ENCODE measurements at places on chromosomes 7 and 10.

GRCh38 chr10:24249829-24250415 is 41.0 kb downstream of the KIAA1217 start:
- DNase-seq, result no peak

DNA sequence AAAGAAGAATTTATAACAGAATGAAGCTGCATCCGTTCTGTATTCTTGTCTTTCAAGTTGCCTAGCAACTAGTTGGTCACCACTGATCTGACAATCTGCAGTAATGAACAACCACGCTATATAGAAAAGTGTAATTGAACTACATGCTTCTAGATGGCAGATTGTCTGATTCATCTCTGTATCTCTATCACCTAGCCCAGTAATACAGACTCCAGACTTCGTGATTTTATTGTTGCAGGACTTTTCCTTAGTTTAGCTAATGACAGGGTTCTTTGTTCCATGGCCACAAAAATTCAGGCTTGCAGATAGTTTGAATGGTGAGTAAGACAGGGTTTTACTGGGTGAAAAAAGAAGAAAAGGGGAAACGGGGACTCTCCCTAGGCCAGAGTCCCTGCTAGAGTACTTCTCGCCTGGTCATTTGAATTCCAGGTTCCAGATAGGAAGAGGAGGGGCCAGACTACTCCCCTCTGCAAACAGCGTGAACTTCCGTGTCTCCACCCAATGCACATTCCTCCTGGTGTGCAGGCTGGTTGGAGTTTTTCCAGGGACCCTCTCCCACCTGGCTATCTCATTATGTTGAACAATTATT is 45.9 kb downstream of the COL1A2 start:
- DNase-seq, result no peak

GRCh38 chr10:78109210-78109609 is 75.5 kb downstream of the RPS24 start:
- no peak for DNase-seq

DNA sequence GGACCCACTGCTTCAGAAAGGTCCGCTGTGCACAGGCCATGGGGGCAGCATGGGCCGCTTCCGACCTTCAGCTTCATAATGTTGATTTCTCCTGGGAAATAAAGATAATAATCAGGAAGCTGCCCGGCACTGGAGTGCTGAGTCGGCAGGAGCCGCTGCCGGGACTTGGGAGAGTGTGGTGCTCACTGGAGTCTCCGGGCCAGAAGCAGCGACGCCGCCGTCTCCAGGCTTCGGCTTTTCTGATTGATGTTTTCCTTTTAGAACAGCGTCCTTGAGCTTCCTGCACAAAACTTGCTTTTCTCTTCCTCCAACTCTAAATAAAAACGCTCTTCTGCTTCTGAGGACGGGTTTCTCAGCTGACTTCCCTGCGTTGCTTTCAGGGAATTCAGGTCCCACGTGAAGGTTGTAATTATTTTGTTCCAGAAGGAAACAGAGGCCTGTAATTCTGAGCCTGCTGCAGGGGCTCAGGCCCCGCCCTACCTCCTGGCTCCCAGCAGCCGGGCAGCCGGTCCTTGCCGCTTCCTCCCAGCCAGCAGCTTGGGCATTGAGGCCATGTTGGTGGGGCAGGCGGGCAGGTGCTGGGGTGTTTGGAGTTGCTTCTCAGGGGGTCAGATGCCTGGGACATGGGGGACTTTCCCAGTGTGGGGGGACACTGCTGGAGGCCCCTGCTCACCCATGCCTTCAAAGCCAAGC is 14.7 kb downstream of the PWWP2B start:
- no peak for DNase-seq

DNA sequence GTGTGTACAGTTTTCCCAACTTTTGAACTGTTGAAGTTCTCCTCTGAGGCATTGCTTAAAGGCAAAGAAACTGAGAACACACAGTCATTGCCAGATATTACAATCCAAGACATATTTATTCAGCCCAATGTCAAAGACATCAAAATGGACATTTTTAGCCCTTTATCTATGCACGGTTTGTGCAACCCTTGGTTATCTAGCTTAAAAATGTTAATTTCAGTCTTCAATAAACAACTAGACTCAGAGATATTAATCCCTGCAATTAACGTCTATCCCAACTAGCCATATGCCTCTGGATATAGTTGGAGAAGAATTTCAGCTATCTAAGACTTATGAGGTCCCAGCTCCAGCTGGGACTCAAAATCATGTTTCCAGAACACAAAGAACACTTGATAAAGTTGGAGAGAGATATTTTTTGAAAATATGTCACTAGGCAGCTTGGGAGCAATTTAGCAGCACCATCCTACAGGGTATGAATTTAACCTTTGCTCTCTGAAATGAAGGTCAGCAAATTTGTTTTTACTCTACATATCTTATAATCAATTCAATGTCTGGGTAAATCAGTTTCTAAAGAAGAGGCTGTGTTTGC is 357.0 kb downstream of the RNLS start:
- DNase-seq, result no peak

GRCh38 chr7:2049782-2050510 is 182.8 kb downstream of the MAD1L1 start:
- DNase-seq, result no peak

- DNase-seq, result no peak
These were observed 34.8 kb downstream of the CHST12 start for GRCh38 chr7:2438186-2438585.

DNA sequence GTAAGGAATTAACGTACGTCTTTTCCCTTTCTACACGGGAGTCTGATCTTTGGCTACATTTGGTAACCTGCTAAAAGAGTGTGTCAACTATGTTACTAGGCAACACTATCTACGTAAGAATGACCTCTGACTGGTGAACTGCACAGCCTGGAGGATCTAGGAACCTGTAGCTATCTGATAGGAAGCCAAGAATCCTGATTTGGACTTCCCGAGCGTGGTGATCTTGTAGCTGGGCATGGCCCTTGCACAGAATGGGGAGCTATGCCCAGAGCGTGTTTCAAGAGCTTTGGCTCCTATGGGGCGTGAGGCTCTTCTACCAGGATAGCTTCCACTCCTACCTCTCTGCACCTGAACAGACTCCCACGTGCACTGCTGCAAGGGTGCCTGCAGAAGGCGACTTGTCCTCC is 157.5 kb downstream of the TAX1BP1 start:
- no peak for DNase-seq

DNA sequence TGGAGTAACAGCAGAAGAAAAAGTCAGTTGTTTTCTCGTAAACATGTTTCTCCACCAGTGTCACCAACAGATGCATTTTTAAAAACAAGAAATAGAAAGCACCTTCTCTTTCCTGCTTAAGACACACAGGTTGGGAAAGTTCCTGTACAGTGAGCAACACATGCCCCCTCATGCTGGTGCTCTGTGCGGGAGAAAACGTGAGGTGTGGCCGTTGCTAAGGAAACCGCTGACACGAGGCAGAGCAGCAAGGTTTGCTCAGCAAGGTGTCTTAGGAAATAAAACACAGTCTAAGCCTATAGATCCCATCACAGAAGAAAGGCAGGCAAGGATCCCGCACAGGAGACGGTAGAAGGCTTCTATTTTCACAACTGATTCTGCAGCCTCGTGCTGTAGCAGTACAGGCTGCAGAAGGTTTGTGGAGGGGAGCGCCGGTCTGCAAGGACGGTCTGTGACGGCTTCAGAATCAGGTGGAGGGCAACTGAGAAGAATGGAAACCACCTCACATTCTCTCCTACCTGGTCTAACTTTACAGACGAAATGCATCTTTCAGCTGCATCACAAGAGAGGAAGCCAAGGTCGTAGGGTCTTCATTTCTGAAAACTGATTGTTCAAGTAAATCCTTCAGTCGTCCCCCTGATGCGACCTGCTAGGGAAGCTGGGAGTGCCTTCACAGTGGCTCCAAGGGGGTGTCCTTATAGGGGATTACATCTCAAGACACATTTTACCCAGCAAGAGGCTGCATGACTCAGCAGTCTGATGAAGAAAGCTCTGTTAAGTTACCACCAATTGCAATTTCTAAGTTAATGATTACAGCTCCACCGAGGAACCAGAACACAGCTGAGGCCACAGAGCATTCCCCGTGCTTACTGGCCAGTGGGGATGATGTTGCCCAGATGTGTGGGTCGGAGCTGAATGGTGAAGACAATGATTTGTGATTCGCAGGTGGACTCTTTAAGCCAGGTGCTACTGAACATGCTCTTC is 150.7 kb upstream of the KLF14 start:
- no peak for DNase-seq

DNA sequence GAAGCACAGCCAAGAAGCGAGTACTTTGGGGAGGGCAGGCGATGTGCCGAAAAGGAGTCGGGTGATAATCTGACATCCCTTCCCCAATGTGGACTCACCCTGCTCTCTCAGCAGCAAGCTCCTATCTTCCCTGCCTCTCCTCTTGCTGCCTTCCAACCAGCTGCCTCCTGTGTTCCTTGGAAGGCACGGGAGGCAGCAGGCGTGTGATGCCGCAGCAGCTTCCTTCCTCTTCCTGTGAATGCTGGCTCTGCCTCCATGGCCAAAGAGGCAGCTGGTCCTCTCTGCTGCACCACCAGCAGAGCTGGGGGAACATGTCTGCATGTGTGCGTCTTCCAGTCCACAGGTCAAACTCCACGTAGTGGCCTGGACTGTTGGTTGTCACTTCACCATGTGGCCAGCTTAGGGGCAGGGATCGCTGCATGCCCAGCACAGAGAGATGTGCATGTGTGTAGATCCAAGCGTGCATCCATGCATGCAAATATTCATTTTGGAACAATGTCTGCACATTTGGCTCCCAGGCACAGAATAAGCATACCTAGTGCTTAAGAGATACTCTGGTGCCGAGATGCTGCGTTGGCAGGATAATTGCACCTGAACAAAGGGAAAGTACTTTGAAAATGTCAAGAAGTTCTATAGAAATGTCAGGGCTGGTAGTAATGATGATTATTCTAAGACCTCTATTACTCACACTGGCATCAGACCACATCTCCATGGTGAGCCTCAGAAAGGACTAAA is 499.8 kb downstream of the PLXNA4 start:
- no peak for DNase-seq

DNA sequence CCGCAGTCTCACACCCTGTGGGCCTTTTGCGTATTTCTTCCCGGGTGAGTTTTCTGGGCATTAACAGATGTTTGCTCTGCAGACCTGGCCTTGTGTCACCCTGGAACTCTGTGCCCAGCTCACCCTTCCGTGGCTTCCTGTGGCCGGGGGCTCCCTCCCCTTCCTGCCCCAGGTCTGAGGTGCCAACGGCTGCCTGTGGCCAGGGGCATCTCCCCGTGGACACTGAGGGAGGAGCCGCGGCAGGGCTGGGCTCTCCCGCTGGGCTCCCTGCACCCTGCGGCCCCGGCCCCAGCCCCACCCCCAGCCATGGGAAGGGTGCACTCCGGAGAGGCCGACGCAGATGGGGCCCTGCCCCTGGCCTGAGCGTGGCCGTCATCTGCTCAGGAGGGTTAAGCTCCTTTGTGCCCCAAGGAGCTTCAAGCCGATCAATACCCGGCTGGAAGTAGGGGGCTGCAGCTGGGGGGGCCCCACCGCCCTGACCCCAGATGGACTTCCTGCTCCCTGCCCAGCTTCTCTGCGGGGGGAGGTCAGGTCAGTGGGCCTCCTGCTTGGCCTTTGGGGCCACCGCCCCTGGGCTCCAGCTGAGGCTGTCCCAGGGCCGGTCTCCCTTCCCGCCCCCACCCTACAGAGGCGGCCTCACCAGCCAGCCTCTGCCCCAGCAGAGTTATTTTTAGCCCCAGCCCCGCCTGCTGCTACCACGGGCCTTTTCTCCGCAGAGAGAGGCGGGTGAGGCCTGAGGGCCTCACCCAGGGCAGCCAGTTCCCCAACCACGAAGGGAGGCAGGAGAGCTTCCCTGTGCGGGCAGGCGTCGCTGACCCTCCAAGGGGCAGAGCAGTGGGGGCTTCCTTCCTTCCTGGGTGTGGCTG is 24.2 kb downstream of the PWWP2B start:
- DNase-seq, result no peak

GRCh38 chr10:100683545-100684300 is 61.7 kb upstream of the PAX2 start:
- no peak for DNase-seq

DNA sequence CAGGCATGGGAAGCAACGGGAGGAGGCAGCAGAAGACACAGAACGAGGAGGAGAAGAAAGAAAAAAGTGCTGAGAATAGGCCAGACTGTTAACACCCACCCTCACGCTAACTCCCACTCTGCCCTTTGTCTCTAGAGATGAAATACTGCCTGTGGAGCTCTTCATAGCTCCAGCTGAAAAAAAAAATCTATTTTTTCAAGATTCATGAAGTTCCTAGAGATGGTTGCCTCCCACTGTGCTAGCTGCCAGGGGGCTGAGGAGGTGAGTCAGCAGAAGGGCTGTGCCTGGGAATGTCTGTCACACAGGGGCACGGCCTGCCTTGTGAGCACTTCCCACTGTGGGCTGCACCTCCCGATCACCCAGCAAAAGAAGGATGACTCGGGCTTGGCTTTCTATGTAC is 144.5 kb downstream of the RNF216 start:
- no peak for DNase-seq

All from D341Med (cell line).